Activated CD8-positive, alpha-beta memory T cell treated with anti-CD3 and anti-CD28 coated beads for 1 hour (primary cell): ENCODE measurements at places on chromosomes 3 and 15.

DNA sequence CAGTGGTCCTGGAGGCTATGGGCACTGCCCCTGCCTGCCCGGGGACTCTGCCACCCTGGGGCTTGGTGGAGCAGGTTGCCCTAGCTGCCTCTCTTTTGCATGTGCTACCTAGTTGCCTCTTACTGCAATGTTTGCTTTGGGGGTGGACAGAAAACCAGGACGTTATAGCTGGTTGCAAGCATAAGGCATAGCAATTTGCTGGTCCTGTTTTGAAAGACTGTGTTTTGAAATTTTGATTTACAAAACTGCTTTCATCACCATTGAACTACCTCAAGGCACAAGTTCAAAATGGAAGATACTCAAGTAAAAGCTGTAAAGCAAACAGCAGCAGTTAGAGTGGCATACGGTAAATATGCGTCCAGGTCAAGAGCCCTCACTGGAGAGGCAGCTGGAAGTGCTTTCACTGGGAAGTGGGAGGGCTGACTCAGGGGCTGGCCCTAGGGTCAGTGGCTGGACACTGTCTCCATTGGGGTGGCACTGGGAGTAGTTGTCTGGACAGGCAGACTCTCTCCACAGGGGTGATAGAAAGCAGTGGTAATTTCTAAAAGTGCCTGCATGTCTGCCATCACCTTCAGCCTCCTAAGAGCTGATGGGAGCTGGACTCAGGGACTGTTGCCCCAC, 138.1 kb downstream of the CHDH start:
- no peak for DNase-seq

DNA sequence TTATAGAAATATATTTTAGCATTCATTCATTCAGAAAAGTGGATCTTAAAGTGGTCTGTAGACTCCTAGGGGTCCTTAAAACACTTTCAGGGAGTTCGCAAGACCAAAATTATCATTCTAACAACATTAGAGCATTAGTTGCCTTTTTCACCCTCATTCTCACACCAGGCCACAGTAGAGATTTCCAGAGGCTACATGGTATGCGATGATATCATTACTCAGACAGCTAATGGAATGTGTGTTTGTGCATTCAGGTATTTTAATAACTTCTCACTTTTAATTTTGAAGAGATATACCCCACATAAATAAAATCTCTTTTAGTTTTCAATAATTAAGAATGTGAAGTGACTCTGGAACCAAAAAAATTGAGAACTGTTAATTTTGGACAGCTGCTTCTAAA, 206.9 kb downstream of the NSUN3 start:
- DNase-seq: no peak

DNA sequence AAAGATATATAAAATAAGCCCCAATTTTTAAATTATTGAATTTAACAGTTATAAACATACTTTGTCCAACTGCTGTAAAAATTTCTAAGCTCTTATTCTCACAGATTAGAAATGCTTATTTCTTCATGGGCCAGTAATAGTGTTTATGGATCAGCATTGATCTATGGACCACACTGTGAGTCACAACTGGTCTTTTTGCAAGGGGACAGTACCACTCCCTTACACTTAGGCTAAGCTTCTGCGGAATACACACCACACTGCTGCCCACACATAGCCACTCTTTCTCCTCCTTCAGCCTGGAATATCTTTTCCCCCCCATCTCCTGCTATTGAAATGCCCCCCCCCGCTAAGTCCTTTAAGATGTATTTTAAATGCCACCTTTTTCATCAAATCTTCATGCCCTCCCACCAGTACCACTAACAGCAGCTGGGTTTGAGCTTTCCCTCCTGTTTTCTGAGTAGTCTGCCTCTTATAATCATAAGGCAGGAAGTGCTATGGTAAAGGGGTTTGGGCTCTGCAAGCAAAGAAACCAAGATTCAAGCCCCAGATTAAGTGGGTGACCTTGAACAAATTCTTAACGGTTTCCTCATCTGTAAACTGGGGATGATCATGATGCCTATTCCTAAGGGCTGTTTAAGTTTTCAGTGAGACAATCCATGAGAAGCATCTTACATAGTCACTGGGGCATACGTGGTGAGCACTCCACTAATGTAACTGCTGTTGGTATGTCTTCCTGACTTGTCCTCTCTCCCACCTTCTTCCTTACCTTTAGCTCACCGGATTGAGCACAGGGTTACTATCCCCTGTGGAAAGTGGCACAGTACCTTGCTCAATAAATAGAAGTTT, 69.2 kb downstream of the DCUN1D1 start:
- DNase-seq: no peak

GRCh38 chr3:168839653-168840052, 743.9 kb upstream of the GOLIM4 start:
- DNase-seq: no peak

- DNase-seq: no peak
These were observed 51.4 kb downstream of the SLC6A11 start for GRCh38 chr3:10867384-10867783.

DNA sequence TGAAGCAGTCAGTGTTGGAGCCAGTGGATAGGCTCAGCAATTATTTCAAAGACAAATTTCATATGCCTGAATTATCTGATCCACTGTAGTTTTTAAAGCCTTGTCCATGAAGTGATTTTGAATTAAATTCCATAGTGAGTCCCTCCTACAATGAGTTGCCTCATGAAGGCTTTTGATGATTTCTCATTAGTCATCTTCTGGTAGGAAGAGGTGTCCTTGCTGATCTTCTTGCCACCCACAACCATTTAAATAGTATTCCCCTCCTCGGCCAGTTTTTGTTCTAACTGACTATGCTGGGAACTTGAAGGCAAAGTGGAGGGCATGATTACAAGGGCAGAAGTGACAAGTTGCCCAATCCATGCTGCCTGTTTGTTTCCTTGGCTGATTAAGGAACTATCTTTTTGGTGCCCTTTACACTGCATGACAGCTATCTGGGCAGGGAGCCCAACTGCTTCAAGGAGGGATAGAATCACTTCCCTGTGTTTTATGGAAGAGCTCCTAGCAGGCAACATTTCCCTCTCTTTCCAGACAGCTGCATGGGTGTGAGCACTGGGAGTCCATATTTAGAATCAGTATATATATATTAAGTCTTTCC, 617.5 kb downstream of the ZPLD1 start:
- DNase-seq: no peak

DNA sequence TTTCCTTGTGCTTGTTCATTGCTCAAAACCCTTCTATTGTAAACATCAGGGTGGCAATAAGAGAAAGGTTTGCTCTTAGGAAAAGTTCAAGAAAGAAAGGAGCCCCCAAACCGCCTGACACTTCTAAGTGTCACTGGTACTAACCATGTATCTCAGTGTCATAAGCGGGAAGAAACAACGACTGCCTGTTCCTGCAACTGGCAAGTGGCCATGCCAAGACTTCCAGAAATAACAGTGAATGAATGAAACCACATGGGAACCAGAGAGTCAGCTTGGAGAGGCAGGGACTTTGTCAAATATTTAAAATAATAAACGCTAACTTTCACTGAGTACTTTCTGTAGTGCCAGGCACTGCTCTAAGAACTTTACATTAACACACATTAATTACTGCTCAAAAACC, 1.1 kb downstream of the PLSCR2 start:
- DNase-seq: no peak

DNA sequence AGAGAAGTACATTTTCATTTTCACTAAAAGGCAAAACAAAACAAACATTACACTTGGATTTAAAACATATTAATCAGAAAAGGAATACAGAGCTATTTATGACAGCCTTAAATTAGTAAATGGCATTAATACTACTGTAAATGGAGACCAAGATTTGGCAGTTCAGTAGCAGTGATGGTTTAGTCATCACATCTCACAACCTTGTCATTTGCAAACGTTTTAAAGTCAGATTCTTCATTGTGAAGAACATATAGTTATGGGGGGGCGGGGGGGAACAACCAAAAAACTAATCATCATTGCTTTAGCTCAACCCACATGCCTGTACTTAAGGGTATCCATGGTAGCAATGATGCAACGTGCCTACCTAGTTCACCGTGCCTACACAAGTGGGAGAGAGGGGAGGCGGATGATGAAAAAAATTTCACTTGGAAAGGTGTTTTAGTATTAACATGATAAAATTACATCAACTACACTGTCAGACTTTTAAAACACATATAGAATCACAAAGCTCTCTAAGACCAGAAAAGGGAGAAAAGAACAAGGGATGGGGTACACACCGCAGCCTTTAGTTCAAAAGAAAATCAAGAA, 40.1 kb downstream of the DLG1 start:
- no peak for DNase-seq

GRCh38 chr3:24110051-24110450, 165.0 kb downstream of the NR1D2 start:
- DNase-seq: no peak

- DNase-seq: no peak
These were observed 41.3 kb downstream of the GOLIM4 start for GRCh38 chr3:168054447-168054846.

- no peak for DNase-seq
These were observed 61.0 kb downstream of the BFSP2 start for GRCh38 chr3:133460809-133461208.

DNA sequence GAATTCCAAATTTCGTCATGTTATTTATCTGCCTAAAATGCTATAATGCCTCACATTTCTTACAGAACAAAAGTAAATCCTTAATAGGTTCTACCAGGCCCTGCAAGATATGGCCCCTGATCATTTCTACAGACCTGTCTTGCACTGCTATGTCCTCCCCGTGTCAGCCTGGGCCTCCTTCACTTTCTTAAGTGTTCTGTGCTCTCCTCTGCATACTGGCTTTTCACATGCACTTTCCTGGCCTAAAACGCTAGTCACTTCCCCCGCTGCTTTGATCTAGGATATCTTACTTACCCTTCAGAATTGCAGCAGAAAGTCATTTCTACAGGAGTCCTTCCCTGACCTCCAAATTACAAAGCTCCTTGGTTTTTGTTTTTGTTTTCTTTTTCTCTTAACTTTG, 551.3 kb downstream of the NSUN3 start:
- DNase-seq: no peak

GRCh38 chr3:112734171-112734570, 93.2 kb upstream of the CCDC80 start:
- DNase-seq: no peak

- DNase-seq: no peak
These were observed 77.7 kb downstream of the SLMAP start for GRCh38 chr3:57833763-57834162.

GRCh38 chr3:182967218-182968204, 12.8 kb downstream of the DCUN1D1 start:
- no peak for DNase-seq

DNA sequence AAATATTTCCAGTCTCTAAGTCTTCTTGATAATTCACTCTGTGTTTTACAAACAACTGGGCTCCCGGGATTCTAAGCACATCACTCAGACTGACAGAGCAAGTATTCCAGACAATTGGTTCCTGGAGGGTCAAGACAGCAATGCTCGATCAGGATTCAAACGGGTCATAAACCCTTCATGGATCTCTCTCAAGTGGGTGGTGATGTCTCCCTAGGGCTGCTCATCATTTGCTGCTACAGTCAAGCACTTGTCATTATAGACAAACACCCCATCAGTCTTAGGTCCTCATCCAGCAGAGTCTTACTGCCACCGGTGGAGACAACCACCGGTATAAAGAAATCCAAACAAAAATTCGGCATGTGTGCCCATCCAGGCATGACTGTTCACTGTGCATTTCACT, 921.1 kb downstream of the FHIT start:
- no peak for DNase-seq

GRCh38 chr15:36517758-36518157, 61.7 kb upstream of the CDIN1 start:
- DNase-seq: no peak

DNA sequence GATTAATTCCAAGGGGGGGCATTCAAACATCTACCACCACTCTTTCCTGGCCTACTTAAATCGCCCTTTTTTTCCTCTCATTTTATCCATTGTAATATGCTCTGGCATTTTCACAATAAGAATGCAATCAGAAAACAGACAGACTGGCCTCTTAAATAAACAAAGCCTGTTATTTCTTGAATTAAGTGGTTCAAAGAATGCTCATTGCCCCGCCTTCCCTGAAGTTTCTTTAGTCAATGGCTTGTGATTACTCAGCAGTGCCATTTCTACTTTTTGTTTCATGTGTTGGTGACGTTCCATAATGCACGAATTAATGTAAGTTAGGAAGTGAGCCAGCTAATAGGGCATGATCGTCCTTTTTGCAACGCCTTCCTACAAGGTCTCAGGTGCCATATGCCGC, 68.0 kb downstream of the FBN1 start:
- DNase-seq: no peak

DNA sequence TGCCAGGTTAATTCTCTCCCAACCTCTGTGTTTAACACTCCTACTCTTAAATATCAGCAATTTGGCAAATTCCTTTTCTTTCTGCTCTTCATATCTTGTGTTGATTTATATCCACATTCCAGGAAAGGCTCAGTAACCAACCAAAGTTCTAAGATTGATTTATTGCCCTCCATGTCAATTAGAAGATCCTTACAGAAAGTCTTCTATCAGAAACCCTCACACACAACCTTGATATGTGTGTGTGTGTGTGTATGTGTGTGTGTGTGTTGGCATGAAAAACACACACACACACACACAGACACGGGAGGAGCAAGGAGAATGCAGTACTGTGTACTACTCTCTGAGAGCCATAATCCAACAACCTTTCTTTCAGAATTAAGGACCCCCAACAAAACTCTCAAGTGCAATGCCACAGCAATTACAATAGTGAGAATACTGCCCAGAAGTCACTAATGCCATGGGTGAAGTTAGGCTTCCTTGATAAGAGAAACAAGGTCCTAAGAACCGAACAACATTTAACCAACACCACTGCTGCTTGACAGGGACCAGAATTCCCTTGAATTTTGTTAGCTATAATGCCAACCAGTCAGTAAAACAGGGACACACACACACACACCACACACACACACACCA, 1.1 kb downstream of the LSAMP start:
- DNase-seq: no peak

GRCh38 chr3:132004571-132004970, 30.2 kb downstream of the CPNE4 start:
- no peak for DNase-seq

- no peak for DNase-seq
These were observed 26.2 kb upstream of the TRPM1 start for GRCh38 chr15:31127596-31128261.

- DNase-seq: peak; percentile 27
These were observed 115.9 kb downstream of the CBLB start for GRCh38 chr3:105752791-105753415.

- no peak for DNase-seq
These were observed 4.8 kb upstream of the MORC1 start for GRCh38 chr3:109122690-109123089.

DNA sequence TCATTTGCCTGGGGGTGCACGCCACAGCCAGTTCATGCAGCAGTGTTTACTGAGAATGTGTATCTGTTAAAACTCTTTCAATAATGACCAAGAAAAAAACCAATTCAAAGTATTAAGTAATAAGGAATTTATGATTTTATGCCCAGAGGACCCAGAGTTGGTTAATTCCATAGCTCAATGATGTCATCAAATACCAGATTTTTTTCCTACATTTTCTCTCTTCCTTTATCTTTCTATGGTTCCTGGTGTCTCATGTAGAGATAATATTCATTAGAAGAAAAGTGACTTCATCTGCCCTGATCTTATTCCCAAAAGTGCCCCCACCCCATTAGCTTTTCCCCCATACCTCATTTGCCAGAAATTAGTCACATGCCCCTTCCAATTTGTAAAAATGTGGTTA, 44.6 kb upstream of the LMCD1 start:
- no peak for DNase-seq

GRCh38 chr3:127035677-127036076, 52.8 kb downstream of the PLXNA1 start:
- DNase-seq: no peak
